ENCODE measurements at places on chromosomes 13 and 19.

DNA sequence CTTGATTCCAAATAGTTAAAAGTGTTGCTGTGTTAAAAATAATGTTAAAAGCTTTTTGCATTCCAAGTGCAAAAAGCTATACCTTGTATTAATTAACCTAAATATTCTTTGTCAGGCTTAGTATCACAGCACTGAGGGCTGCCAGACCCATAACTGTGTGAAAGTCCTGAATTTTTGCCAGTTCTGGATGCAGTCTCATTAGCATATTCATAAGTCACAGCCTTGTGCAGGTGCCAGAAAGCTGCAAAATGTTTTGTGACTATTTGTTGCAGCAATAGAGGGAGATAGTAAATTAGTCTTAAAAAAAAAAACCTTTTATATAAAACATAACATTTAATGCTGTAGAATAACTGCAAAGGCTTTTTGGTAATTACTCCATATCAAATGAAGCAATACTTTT lies 56.6 kb downstream of the SLITRK1 start:
- no peak for DNase-seq

DNA sequence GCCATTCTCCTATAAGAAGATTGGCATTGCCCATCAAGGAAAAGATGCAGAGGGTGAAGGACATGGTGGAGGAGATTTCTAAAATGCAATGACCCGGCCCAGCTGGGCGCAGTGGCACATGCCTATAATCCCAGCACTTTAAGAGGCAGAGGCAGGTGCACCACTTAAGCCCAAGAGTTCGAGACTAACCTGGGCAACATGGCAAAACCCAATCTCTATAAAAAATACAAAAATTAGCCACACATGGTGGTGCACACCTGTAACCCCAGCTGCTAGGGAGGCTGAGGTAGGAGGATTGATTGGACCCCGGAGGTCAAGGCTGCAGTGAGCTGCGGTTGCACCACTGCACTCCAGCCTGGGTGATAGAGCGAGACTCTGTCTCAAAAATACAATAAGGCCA lies 331.8 kb downstream of the FOXO1 start:
- no peak for DNase-seq

DNA sequence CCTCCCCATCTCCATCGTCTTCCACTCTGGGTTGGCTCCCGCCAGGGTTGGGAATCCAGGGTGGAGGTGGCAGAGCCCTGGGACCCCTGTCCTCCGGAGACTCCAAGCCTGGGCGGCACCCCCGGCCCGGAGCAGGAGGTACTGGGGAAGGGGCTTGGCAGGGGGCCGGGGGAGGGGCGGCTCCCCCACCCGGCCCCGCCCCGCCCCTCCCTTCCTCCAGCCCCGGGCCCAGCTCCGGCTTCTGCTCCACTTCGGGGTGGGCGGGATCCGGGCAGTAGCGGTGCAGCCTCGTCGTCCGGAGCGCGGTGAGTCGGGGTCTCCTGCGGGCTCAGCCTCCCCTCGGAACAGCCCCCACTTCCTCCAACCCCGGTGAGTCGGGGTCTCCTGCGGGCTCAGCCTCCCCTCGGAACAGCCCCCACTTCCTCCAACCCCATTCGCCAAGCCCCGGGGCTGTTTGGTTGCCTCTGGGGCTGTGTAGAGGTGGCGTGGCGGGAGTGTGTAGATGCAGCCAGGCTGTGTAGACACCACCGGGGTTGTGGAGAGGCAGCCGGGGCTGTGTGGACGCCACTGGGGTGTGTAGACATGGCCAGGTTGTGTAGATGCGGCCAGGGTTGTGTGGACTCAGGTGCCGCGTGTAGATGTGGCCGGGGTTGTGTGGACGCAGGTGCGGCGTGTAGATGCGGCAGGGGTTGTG lies at the start of gene TMPRSS9:
TSS of gene TMPRSS9 (plus strand) at position 274 of the 694 bp plus-strand sequence. CDS start 29,521 bp downstream, outside the sequence.
- DNase-seq = no peak

GRCh38 chr13:76884186-76884906 lies 1.9 kb downstream of the KCTD12 start:
- no peak for DNase-seq

DNA sequence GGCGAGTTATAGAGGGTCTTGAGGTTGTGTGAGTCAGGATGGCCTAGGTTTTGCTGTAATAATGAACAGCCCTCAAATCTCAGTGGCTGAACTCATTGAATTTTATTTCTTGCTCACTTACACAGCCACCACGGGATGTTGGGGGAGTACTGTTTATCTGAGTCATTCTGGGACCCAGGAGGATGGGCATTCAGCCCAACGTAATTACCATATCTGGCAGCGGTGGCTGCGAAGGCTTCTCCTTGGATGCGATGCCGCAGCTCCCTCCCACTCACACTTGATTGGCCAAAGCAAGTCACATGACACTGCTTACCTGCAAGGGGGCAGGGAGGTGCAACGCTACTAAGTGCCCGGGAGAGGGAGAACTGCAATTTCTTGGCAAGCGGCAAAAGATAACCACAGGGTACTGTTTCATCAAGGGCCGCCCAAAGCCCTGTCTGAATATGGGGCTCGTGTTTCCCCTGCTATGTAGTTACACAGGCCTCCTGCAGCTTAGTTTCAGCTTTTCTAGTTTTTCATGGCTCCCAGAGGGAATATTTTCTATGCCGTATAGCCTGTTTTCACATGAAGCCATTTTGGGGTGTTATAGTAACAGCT lies 19.9 kb downstream of the ZSWIM9 start:
- DNase-seq = no peak

GRCh38 chr13:74464670-74465069 lies 330.5 kb upstream of the KLF12 start:
- no peak for DNase-seq

DNA sequence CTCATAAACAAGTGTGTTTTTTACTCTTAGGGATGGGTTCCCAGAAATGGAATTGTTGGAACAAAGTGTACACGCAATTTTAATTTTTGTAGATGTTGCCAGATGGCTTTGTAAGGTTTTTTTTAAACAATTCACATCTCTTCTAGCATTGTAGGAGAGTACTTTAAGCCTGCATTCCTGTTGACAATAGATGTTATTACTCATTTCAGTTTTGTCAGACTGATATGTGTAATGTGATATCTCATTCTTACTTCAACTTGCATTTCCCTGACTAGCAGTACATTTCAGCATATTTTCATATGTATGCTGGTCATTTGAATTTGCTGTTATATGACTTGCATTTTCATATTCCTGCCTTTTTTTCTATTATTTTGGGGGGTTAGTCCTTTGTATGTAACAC lies 186.6 kb upstream of the SLITRK6 start:
- no peak for DNase-seq

DNA sequence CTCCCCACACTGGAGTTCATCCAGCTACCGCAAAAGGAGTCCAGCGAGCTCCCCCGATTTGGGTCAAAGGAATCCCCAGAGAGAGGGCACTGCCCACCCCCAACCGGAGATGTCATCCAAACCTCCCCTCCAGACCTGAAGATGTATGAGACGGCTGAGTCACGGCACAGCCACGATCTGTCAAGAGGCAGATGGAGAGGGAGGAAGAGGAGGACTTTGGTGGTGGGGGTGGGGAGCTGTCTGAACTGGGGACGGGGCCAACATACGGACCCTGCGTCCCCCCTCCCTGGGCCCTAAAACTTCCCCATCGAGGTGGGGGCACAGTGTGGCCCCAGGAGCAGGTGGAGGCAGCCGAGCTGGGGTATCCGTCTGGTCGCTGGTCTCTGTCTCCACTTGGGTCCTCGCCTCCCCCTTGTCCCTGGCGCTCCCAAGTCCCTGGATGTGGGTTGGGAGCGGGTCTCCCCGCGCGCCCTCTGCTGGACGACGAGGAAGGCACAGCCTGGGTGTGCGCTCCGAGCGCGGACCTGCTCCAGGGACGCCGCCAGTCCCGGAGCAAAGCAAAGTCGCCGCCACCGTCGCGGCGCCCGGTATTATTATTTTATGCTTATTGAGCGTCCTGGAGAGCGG lies 3.8 kb downstream of the PDE4A start:
- DNase-seq = peak; percentile 20

DNA sequence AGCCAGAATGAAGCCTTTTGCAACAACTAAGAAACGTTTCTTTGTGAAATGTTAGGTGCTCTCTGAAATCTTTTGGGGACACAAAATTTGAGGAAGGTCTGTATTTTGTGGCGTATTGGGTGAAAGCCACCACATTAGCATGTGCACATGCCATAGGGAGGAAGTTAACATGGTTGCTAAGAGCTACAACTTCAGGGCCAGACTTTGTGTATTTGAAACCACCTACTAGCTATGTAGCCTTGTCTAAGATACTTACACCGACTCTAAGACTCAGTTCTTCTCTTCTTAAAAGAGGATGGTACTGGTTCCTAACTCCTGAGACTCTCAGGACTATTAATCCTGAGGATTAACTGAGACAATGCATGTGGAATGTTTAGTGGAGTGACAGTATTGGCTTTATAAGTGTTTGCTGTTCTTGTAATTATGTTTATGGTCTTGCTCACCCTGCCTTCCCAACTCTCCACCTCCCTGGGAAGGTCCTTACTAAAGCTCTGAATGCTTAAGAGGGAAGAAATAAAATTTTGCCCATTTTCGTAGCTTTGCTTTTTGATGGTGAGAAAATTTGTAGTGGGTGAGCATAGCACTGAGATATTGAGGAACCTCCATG lies 15.5 kb downstream of the SERP2 start:
- no peak for DNase-seq

- peak; percentile 21 for DNase-seq
Observed at GRCh38 chr13:42594481-42595252, 20.7 kb downstream of the TNFSF11 start.

DNA sequence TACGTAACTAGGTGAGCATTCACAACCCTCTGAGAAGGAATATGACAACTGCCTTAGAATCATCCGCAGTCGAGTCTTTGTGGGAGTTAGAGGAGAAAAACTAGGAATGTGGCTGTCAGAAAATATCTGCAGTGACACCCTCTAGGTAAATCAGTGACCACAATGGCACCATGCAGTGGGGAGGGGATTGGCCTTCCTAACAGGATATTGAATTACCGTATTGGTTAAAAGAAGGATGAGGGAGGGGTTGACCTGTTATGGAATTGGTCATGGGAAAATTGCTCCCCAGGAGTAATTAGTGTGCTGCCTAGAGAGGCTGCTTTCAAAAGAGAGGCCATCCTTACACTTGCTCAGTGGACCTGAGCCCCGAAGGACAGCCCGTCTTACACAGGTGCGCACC lies 205.6 kb upstream of the SOX1 start:
- no peak for DNase-seq

DNA sequence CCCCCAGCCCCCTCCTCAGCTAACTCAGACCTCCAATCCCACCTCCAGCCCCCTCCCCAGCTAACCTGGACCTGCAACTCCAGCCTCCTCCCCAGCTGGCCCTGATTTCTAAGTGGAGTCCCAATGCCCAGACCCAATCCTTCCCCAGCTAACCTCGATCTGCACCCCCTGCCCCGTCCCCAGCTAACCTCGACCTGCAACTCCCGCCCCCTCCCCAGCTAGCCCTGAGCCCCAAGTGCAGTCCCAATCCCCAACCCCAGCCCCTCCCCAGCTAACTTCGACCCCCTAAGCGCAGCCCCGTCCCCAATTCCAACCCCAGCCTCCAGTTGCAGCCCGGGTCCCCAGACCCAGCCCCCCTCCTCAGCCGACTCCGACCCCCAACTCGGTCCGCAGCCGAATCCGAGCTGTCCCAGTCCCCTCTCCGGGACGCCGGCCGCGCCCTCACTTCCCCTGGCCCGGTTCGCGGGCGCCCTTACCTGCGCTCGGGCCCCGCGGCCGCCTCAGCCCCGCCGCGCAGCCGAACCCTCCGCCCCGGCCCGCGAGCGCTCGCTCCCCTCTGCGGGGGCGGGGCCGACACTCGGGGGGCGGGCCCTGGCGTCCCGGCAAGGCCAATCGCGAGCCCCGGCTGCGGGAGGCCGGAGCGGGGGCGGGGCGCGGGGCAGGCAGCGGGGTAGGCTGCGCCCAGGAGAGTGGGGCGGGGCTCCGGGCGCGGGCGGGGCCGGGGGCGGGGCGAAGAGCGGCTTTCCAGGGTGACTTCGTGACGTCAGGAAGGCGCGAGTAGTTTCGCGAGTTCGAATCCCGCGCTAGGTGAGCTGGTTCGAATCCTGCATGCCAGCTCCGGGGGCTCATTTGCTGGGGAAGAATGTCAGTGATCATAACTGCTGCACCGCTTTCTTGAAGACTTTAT lies at the start of gene GNG7:
TSS of gene GNG7 (minus strand) at position 525 of the 907 bp plus-strand sequence. CDS start 182,006 bp downstream, outside the sequence.
- peak; percentile 93 for DNase-seq

GRCh38 chr19:15672580-15673175 lies at the start of gene CYP4F12:
Gene CYP4F12 (plus strand): TSS chr19:15673087. CDS start chr19:15673530, 443 bp downstream.
- no peak for DNase-seq
